ENCODE measurements at places on chromosomes 7 and 10.

- H3K36me3 ChIP-seq = no peaks in the 10 kb centered on the region
- peak; percentile 3 for DNase-seq
- no peak overlapping the region for H3K27ac ChIP-seq
- no peaks in the 10 kb centered on the region for H3K27me3 ChIP-seq
Observed at GRCh38 chr10:24951201-24952142, 934 bp downstream of the PRTFDC1 start.

DNA sequence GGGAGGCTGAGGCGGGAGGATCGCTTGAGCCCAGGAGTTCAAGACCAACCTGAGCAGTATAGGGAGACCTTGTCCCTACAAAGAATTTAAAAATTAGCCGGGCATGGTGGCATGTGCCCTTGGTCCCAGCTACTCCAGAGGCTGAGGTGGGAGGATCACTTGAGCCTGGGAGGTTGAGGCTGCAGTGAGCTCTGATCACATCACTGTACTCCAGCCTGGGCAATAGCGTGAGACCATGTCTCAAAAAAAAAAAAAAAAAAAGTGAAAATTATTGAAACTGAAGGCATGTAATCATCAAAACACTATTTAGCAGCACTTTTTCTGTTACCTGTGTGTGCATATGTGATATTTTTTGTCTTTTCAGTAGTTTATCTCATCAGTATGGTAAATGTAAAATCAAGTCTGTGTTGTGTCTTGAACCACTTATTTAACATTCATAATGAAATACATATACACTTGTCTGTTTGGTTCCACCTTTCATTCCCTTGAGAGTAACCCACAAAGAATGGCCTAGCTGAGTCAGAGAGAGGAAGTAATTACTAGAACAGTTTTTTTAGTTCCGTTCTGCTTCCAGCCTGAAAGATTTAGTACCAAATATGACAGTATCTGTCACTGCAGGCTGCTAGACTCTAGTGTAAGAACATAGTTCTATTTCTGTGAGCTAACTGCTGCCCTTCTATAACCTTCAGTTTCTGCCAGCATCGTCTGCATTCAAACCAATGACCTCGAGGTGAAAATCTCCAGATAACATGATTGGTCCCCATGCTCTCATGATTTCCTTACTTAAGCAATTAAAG is 68.6 kb downstream of the MMRN2 start:
- H3K36me3 ChIP-seq = no peaks in the 10 kb centered on the region

DNA sequence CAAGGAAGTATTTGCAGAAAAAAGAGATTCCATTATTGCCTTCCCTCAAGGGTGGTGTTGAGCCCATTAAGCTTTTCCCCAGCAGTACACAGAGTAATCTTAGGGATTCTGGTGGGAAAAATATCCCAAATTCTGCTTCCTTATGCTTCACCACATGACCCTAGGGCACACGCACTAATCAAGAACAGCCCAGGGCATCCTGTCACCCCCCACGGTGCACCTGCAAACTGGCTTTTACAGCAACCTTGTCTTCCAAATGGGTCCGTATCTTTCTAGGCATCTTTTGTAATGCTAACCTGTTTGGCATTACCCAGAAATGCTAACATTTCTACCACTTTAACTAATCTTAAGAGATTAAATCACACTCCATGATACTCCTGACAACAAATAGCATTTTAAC is 926 bp upstream of the C7orf33 start:
- no peak overlapping the region for H3K4me3 ChIP-seq
- no peaks in the 10 kb centered on the region for H3K36me3 ChIP-seq
- no peaks in the 10 kb centered on the region for H3K27me3 ChIP-seq
- no peak overlapping the region for H3K27ac ChIP-seq

DNA sequence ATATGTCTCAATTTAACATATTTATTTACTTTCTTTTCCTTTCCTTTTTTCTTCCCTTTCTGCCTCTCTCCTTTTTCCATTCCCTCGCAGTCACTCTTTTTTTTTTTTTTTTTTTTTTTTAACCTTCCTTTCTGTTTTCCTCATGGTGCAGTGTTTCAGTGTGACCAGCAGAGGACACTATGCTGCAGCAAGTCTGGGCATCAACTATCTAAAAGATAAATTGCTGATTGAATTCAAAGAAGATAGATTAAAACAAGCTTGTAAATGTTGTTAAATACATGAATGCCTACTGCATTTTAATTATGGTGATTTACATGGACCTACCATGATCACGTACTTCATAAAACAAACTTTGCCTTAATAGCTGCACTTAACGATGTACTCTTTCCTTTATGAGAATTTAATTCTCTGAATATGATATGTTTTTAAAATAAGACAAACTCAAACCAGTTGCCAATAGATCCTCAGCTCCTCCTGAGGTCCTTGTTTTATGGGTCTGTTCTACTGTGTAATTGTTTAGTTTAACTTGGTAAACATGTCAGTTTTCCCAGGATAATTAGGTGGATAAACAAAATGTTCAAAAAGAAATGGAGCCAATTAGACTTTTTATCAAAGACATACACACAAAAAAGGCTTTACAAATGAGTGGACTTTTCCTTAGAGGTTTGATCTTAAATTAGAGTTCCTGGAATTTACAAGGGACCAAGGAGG is 101.0 kb upstream of the AGR3 start:
- H3K27me3 ChIP-seq = no peaks in the 10 kb centered on the region
- no peaks in the 10 kb centered on the region for H3K4me1 ChIP-seq
- H3K36me3 ChIP-seq = no peaks in the 10 kb centered on the region
- H3K4me3 ChIP-seq = no peak overlapping the region
- no peak overlapping the region for H3K27ac ChIP-seq

GRCh38 chr10:93452143-93452542 is 30.0 kb downstream of the MYOF start:
- no peaks in the 10 kb centered on the region for H3K36me3 ChIP-seq
- no peaks in the 10 kb centered on the region for H3K27me3 ChIP-seq
- H3K4me1 ChIP-seq = peaks cover 4% of the 10 kb centered on the region
- DNase-seq = no peak
- H3K27ac ChIP-seq = no peak overlapping the region

GRCh38 chr10:103513380-103514060 is 20.0 kb downstream of the NEURL1 start:
- no peaks in the 10 kb centered on the region for H3K27me3 ChIP-seq
- H3K4me1 ChIP-seq = no peaks in the 10 kb centered on the region
